ENCODE measurements at places on chromosomes 3 and 15.

GRCh38 chr3:62604298-62604697 is 230.9 kb upstream of the FEZF2 start:
- DNase-seq = peak; percentile 29

GRCh38 chr3:4313606-4314293 is 10.6 kb downstream of the SETMAR start:
- no peak for DNase-seq

DNA sequence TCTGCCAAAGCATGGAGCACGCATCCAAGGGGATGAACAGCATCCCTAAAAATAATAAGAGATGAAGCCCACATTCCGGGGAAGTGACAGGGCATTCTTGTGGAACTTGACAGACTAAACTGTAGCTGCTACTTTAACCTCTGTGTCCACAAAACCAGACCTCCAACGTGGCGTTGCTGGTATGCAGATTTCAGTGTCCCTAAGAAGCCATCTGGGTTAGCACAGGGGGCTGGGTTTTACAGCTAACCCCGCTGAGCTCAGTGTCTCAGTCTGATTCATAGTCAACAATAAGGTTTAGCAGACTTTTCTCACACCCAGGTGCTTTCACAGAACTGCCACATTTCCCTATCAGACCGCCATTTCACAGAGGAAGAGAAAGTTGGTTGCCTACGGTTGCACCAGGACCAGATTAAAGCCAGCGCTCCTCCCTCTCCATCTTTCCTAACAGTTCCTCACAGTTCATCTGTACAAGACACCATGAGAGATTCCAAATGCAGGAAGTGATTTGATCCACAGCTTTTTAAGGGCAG is 61.6 kb upstream of the CTDSPL start:
- no peak for DNase-seq

DNA sequence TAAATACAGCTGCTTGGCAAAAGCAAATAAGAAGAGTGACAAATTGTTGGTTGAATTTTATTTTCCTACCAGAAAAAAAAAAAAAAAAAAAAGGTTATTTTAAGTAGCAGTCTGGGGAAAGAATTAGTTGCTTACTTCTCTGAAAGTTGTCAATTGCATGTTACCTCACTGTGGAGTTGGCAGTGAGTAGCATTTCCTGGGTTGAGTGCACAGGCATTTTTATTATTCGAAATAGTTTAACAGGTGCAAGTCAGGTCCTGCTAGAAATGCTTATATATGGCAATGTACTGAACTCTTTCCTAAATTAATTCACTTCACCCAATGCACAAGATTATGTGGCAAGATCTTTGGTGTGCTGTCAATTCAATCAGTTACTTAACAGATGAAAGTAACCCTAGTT is 680.6 kb downstream of the EPHA3 start:
- DNase-seq = no peak

- DNase-seq = no peak
Measured at GRCh38 chr3:31798840-31799239, 182.2 kb downstream of the OSBPL10 start.

- DNase-seq = no peak
Measured at GRCh38 chr15:67777773-67778172, 47.5 kb upstream of the SKOR1 start.

DNA sequence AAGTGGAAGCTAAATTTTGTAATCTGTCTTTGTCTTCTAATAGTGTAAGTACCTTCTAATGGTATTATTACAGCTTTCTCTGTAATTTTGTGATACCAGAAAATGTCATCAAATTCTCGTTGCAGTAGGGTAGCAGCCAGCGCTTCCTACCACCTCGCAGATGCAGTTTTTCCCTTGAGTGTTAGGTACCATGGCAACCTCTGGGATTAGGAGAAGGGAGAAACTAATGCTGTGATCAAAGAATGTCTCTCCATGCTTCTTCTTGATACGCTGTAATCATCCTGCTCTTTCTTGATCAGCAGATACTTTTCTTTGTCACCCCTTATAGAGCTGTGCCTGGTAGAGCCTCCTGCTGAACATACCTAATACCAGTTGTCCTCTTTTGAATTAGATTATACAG is 27.7 kb downstream of the SRP14 start:
- no peak for DNase-seq

DNA sequence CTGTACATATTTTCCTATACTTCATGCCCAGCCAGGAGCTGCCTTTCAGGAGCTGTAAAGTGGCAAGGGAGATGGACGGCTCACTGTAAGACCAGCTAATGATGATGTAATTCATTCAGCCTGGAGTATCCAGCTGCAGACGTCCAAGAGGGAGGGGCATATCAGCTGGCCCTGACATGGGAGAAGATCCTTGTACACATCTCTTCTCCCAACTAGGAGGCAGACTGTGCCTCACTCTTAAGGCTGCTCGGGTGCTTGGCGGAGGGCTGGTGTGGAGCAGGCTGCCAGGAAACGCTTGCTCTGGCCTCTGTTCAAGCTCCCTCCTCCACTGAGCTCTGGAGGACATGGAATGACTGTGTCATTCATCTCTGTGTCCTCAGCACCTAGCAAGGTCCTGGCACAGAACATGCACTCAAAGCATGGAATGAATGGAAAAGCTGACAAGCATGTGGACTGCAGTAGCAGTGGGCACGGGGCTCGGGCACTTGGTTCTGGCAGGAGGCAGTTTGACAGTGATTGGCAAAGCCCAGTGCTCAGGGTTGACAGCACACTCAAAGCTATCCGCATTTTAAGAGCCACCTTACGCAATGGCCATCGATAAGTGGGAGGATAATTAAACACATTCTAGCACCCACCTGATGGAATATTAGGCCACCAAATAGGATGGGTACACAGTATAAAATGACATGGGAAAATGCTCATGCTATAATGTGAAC is 72.4 kb downstream of the TBC1D2B start:
- DNase-seq = peak; percentile 56

DNA sequence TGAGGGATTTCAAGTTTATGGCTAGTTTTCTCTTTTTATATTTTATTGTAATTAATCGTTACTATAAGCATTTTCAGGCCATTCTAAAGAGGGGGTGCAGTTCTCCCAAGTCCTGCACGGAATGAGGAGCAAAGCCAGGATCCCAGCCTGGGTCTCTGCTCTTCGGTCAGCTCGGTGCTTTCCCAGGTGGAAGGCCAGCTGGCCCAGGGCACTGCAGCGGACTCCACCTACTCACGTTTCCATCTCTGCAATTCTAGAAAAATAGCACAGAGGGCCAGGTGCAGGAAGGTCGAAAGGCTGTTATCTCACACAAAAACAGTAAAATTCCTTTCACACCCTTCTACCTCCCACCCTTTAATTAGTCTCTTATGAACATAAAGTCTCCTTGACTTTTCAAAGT is 59.5 kb upstream of the HES1 start:
- no peak for DNase-seq

DNA sequence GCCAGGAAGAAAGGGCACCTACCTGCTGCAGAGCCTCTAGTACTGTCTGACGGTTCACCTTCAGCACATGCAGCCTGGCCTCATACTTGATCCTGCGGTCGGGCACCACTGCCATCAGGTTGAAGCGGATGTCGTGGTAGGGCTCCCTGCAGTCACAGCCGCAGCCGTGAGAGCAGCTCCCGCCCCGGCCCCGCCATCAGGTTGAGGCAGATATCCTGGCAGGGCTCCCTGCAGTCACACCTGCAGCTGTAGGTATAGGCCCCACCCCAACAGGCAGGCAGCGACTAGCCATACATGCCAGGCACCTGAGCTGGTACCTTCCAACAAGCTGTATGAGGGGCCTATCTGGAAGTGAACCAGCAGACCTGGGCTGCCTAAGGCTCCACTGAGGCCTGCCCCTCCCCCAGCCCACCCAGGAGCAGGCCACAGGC is 38.7 kb downstream of the SEMA3G start:
- no peak for DNase-seq

GRCh38 chr3:125125821-125126245 is 70.0 kb upstream of the HEG1 start:
- DNase-seq = no peak

- DNase-seq = no peak
Measured at GRCh38 chr3:157029365-157029790, 130.6 kb downstream of the CCNL1 start.

DNA sequence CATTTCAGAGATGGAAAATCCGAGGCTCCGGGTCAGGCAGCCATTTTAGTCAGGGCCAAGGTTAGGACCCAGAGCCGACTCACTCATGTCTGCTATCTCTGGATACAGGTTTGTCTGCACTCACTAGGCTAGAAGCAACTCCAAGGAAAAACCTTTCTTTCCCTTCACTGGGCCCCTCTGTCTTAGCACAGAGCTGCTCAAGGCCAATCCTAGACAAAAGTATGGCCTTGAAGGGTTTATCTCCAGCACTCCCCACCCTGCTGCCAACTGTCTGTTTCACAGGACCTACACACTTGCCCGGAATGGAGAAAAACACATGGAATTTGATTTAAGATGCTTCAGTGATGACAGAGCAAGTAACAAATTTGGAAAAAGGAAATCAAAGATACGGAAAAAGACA is 25.6 kb downstream of the ACAN start:
- DNase-seq = no peak

DNA sequence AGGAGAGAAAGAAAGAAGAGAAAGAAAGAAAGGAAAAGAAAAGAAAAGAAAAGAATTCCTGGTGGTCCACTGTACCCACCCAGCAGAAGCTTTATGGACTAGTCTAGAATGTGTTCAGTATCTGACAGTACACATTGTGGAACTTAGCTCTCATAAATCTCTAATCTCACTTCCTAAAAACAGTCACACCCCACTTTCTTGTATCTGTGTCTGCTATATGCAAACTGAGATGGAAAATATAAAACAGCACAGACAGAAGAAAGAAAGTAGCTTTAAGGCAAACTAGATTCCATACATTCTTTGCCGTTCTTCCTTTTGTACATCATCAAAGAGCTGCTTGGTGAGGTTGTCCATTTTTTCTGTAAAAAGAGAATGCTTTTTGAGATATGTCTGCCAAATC is 41.1 kb upstream of the GNB5 start:
- no peak for DNase-seq

DNA sequence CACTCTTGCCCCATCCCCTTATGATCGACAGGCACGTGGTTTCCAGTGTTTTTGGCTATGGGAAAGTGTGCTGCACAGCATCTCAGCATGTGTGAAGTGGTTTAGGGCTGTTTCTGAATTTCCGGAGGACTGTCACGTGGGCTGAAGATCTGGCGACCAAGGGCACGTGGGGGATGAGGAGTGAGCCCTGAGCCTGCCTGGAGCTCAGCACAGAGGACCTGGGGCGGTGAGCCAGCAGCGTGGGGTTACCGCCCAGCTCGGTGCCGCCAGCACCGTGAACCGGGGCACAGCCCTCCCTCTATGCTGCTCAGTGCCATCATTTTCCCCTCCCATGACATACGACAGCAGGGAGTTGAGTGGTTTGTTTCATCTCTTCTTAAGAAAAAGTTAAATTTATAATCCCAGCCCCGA is 150.2 kb downstream of the DNAJB8 start:
- no peak for DNase-seq

DNA sequence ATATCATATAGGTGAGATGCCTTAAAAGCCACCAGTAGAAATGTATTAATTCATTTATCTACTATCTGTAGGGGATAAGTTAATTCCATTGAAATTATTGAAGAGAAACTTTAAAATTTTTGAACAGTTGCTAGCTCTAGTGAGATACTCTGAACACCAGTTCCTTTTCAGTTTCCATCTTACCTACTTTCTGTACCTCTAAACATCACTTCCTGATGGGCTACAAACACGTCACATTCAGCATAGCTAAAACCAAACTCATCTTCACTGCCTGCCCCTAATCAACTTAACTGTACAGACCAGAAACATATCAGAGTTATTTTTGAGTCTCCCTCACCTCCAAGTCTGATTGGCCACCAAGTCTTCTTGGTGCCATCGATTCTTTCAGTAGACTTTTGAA is 88.9 kb downstream of the FEZF2 start:
- DNase-seq = no peak

- no peak for DNase-seq
Measured at GRCh38 chr3:177778633-177779032, 581.4 kb upstream of the TBL1XR1 start.

DNA sequence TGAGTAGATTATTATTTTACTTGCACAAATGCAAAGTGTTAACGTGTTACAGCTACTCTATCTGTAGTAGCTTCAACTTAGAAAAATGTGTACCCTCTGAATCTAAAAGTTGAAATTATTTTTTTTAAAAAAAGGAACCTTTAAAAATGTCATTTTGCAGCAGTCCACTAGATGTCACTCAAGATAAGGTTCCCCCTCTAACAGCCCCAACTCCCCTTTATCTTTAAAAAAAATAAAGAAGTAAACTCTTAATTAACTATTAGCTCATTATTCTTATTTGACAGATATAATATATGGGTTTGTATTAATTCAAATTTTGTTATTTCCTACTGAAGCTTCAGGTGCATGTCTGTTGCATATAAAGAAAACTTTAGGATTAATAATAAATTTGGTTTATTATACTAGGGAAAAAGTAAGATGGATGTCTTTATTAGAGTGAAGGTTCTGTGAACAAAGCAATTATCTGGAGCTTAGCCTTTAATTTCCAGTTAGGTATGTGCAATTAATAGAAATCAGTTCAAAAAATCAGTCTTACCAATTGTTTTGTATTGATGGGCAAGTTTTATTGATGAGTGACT is 288.5 kb downstream of the VGLL3 start:
- no peak for DNase-seq

DNA sequence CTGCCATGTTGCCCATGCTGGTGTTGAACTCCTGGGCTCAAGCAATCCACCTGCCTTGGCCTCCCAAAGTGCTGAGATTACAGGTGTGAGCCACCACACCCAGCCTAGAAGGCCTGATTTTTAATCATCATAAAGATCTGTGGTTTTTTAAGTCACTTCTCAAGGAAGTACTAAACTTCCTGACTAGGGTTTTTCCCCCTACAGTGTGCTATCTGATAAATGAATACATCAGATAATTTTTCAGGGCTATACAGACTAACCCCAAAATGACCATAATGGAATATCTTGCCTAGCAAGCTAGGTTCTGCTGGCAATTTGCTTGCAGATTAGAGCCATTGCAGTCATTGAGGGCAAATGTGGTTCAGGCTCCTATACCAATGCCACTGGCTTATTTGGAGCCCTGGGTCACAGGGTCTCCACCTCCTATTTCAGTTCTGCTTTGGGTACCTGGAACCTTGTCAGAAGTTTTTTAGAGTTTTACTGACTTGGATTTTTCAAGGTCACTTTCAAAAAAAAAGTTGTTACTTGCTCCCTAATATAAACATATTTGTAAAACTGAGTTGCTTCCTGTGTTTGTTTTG is 80.8 kb downstream of the SLC49A4 start:
- no peak for DNase-seq

DNA sequence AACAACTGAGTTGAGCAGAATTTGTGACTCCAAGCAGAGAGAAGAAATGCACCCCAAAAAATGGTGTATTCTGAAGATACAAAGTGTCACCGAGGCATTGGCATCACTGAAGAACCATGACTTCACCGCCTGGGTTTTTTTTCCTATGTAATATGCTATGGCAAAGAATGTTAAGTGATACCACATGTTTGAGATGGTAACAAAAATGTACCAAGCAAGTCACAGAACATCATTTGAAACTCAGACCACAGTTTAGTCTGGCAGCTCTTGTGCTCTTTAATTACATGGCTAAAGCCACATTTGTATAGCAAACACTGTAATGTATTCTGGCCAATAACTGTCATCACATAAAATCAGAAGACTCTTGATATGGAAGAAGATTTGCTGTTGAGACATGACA is 323.5 kb downstream of the ULK4 start:
- DNase-seq = no peak

- no peak for DNase-seq
Measured at GRCh38 chr3:162970292-162970691, 1473.7 kb downstream of the OTOL1 start.

Data from smooth muscle cell of the brain vasculature (primary cell).